Activated T-cell treated with anti-CD3 and anti-CD28 coated beads, Interleukin-2, amount 50 U/mL, for 24 hours (primary cell): ENCODE measurements at places on chromosomes 7 and 10.

DNA sequence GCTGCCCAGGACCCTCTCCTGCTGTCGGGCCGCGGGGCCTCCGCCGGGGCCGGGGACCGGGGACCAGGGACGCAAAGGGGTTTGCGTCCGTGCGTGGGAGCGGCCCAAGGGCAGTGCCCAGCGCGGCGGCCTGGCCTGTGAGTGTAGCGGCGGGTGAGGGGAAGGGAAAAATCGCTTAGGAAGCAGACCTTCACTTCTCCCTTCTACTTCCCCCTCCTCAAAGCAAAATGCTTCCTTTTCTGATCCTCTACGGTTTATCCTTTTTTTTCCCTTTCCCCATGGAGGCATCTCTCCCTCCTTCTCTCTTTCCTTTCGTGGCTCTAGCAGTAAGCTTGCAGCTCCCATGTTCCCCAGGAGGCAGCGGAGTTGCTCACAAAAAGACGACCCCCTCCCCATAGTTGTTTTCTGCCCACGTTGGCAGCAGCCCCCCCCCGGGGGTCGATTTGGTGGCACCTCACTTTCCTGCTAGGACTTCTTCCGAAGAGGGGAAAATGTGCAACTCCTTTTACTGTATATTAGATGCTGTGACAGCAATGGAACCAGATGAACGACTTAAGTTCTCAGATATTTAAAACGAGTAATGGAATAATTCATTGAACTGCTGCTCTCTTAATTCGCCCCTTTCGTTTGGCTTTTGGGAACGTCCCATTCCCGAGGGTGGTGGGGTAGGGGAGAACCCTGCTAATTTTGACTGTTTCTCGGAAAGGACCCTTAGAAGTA lies 724 bp downstream of the CAPZA2 start:
- DNase-seq, result peak; percentile 49

DNA sequence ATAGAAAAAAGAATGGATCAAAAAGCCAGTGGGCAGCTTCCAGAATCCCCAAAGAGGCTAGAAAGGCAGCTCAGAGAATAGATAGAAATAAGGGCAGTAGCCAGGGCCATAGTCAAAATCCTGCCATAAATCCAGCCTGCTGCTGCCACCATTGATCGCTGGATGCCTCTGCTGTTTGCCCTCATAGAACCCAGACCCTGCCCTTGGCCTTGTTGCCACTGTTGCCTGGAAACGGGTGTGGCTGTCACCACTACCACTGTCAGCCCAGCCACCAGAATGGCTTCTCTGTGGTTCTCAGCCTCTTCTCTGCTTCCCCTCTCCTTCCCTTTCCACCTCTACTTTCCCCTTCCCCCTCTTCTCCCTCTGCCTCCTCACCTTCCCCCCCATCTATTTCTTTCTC lies 57.8 kb downstream of the HHEX start:
- no peak for DNase-seq

GRCh38 chr10:69215405-69216171 lies 4.5 kb upstream of the HKDC1 start:
- DNase-seq, result no peak

DNA sequence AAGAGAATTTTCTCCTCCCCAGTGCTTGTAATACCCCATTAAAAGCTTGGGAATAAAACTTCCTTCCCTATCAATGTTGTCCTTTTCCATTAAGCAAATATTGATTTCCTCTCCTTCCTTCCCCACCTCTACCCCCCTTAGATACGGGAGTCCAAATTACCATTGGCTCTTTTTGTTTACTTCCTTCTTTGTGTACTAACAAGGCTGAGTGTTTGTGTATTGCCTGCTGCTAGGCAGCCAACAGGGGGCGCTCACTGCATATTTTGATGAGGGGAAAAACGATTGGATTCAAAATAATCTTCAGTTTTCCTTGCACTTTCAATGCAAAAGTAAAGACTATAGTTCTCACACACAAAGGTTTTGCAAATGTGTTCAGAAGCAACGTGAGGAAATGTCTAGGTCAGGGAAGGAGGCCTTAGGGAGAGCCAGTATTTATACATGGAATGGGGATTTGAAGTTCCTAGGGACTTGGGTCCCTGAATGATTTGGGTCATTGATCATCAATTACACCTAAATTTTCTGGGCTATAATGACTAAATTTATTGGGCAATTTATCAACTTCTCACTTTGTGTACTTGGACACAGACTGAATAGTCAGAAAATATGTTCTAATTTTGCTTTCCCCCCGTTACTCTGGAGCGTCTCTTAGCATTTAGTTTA lies 23.6 kb upstream of the VPS41 start:
- DNase-seq, result peak; percentile 50

DNA sequence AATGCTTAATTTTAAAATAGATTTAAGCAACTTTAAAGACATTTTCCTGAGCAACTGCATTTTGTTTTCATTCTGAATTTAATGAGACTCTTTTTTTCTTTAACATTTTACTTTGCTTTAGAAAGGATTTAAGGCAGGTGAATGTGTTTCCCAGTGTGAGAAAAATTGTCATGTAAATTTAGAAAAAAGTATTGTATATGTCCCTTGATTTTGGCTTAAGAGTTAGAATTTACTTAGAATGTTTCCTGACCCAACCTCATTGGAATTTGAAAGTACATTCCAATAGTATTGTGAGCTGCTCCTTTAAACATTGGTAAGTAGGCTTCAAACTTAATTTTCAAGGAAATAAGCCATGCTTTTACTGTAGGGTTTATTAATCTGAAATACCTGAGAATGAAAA lies 110.2 kb downstream of the PTEN start:
- no peak for DNase-seq

GRCh38 chr10:810351-810846 lies 120.9 kb upstream of the DIP2C start:
- no peak for DNase-seq

GRCh38 chr10:85608706-85609105 lies 757.9 kb downstream of the GRID1 start:
- no peak for DNase-seq

DNA sequence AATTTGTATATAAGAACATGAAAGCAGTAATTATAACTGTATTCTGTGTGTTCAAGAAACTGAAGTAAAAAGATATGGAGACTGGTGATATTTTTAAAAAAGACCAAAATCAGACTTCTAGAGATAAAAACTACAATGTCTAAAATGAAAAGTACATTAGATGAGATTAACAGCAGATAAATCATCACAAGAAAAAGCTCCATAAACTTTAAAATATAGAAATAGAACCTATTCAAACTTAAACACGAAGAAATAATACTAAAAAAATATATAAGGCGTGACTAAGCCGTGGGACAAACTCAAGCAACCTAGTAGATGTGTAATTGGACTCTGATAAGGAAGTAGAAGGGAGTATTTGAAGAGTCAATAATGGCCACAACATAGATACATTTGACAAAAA lies 189.1 kb upstream of the ZMIZ1 start:
- DNase-seq, result no peak

DNA sequence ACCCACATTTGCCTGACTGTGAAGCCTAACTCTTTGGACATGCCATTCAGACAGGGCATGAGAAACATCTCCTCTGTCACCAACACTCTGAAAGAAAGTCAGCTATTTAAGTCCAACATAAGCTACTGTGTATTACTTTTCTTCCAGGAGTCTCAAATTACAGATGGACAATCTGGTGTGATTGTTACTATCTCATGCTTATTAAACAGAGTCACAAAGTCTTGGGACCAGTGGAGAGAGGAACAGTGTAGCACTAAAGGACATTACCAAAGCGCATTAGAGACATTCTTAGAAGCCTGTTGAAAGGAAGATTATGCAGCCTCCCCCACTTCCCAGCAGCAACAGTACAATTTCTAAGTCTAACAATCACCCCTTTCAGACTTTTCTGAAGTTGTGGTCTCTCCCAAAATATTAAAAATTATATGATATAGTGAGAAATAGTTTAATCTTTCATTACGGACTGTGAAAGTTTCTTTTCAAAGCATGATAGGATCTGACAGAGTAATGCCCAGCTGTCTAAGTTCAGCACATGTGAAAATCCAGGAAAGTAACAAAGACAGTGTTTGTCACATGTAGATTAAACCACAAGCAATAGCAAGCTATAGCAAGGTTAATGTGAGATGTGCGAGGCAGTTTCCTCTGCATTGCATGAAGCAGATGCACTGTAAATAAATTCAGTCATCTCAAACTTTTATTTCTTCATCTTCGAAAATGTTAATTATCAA lies 280.9 kb upstream of the FZD8 start:
- no peak for DNase-seq

DNA sequence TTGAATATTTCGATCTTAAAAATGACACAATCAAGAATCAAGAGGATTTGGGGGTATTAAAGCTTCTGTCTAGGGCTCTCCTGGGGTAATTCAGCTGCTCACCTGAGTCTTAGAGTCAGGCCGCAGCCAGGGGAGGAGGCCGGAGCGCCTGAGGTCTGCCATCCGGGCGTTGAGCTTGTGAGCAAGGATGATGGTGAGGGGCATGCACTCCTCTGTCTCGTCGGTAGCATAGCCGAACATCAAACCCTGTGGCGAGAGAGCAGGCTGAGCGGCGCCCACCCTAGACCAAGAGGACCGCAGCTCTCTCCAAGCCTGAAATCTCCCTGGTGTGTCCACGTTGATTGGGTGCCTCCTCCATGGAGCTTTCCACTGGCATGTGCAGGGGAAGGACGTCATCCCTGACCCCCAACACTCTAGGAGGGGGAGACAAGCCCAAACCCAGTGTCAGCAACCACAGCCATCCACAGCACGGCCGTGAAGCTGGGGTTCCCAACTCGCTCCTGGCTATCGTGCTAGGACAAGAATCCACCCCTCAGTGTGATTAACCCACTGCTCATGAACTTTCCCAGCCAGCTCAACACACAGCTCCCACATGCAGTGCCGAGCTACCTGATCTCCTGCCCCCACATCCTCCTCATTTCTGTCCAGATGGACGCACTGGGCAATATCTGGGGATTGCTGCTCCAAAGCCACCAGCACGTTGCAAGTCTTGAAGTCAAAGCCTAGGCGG lies 9.2 kb downstream of the MAT1A start:
- no peak for DNase-seq

GRCh38 chr10:77016278-77016815 lies 621.3 kb downstream of the KCNMA1 start:
- no peak for DNase-seq

- no peak for DNase-seq
Observed at GRCh38 chr7:134470864-134471263, 12.0 kb upstream of the AKR1B1 start.

- no peak for DNase-seq
Observed at GRCh38 chr10:68156373-68157185, 47.3 kb downstream of the MYPN start.

GRCh38 chr7:44962483-44963251 lies 16.1 kb downstream of the MYO1G start:
- DNase-seq, result peak; percentile 37

GRCh38 chr10:110619514-110620397 lies 24.4 kb upstream of the RBM20 start:
- DNase-seq, result no peak

- no peak for DNase-seq
Observed at GRCh38 chr10:100740476-100741377, 4.7 kb upstream of the PAX2 start.

GRCh38 chr10:28711776-28712175 lies 34.5 kb downstream of the BAMBI start:
- DNase-seq, result no peak

- no peak for DNase-seq
Observed at GRCh38 chr10:110898391-110898790, 20.6 kb downstream of the BBIP1 start.

- DNase-seq, result no peak
Observed at GRCh38 chr7:26423436-26423835, 131.8 kb downstream of the SNX10 start.

DNA sequence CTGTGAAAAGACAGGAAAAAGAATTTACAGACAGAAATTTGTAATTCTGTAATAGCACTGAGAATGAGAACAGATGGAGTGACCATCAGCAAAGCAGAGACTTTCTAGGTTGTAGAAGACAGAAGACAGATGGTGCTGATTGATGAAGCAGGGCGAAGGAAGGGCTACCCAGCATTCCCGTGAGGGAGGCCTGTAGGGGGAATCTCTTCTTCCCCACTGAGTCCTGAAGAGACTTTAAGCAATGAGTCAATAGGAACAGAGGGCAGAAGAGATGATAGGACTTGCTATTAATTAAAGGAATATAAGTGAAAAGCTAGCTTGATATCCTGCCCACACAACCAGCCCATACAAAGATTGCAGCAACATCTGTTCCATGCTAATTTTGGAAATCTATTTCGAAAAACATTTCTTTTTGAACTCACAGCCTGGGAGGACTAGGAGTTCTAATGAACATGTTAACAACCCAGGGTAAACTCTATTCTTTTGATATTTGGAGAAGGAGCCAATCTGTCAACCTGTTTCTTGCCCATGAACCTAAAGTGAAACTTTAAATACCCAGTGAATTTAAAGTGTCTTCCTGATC lies 44.1 kb downstream of the RALA start:
- DNase-seq, result no peak

DNA sequence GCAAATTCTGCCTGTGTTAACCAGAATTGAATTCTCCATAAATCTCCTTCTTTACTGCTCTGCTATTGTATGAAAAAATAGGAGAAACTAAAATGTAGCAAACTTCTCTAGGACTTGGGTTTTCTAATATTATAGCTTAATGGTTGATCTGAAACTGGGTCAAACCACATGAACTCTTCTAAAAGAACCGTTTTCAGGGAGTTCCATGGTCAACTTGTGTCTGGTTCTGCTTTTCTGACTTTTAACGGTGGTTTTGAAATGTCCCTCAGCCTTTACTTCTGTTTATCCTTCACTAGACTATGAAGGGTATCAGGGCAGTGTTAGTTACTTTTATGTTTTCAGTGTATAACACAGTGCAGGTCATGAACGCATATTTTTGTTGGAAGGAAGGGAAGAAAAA lies 242.2 kb downstream of the TSPAN12 start:
- DNase-seq, result no peak

- DNase-seq, result no peak
Observed at GRCh38 chr7:103573479-103574058, 127.6 kb upstream of the SLC26A5 start.

GRCh38 chr10:34584164-34584563 lies 230.9 kb downstream of the PARD3 start:
- no peak for DNase-seq

- DNase-seq, result peak; percentile 40
Observed at GRCh38 chr10:129035052-129035827, 431.8 kb upstream of the MGMT start.

GRCh38 chr7:111053035-111053434 lies 37.9 kb upstream of the LRRN3 start:
- no peak for DNase-seq

DNA sequence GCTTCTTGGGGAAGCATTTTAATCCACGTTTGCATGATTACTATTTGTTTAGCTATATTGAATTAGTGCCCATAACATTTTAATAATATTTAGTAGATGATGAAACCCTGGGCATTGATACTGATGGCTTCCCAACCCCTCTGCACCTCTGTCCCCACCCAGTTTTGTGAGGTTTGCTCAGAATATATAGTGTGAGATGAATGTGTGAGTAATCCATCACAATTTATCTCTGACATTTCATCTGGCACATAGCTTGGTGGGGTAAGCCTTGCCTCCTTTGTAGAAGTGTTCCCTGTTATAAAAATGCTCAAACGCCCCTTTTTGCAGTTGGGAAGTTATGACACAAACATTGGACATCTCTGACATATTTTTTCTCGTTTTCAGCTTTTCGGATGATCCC lies 104.2 kb downstream of the WNT2 start:
- DNase-seq, result no peak

- DNase-seq, result no peak
Observed at GRCh38 chr7:92588561-92588960, 1.6 kb downstream of the FAM133B start.
